ENCODE measurements at places on chromosomes 4 and X.

DNA sequence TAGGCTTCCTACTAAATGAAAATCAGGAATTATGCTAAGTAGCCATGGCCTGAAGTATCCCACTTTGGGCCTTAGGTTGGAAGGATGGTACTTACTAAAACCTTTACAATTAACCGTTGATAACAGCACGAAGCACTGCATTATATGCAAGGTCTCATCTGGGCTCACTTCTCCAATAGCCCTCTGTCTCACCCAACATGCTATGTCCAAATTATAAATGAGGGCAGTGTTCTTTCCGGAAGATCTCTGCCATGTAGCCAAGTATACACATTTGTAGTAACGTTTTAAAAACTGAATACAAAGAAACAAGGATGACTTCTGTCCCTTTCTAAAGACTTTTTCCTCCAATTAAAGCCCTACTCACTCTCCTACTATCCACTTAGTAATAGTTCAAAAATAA is 51.6 kb downstream of the SCFD2 start:
- no peak for DNase-seq

DNA sequence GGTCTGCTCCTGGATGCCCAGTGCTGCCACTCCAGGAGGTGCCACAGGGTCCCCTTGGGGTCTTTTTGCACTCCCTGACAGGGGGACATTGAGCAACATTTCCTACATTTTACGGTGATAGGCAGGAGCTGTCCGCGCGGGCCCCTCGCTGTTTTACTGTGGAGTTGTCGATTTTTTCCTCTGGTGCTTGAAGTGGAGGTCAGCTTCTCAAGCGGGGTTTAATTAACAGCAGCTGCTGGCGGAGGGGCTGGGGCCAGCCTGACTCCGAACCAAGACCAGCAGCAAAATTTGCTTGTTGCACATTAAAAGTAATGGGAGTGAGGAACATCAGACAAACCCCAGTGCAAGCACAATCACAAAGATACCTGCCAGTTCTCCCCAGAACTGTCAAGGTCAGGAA is 13.2 kb upstream of the SH3TC1 start:
- no peak for DNase-seq

- no peak for DNase-seq
Measured at GRCh38 chr4:71932941-71933340, 98.9 kb upstream of the NPFFR2 start.

DNA sequence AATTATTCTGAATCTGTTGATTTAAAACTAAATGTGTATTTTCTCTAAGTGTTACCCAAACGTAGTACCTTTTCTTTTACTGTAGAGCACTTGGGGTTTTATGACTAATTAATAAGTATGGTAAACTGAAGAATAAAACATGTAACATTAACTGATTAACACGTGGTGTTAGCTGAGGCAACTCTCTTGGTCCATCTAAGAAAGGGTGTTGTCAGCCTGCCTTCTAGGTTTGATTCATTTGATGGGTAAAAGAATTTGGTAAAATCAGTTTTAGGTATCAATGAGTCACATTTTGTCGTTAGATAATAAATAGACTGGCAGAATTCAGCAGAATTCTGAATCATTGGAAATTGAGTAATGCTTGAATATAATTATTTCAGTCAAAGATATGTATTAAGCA is 99.7 kb downstream of the AFF1 start:
- no peak for DNase-seq

GRCh38 chr4:2797545-2798305 is 4.8 kb downstream of the SH3BP2 start:
- no peak for DNase-seq

DNA sequence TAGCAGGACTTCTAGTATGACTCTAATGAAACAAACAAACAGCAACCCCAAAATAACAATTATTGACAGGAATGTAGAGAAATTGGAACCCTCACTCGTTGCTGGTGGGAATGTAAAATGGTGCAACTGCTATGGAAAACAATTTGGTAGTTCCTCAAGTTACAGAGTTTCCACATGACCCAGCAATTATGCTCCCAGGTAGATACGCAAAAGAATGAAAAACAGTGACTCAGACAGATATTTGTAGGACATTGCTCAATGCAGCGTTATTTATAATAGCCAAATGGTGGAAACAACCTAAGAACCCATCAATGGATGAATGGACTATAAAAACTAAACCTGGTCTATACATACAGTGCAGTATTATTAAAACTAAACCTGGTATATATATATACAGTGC is 646.1 kb upstream of the FRG1 start:
- DNase-seq = no peak

- no peak for DNase-seq
Measured at GRCh38 chr4:152678841-152679240, 956 bp downstream of the TMEM154 start.

- peak; percentile 2 for DNase-seq
Measured at GRCh38 chrX:118189628-118190027, 73.0 kb upstream of the KLHL13 start.

DNA sequence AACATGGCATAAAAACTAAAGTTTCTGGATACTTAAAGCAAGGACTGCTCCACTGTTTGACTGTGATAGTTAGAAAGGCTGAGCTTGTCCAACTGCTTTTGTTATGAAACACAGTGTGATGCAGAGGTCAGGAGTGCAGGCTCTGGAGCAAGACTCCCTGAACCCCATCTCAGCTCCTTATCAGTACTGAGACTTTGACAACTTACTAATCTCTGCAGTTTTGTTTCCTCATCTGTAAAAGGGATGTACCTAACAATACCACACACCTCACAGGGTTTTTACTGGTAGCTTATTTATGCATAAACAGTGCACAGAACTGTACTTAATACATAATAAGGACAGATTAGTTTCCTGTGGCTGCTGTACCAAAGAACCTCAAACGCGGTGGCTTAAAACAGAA is 804.3 kb downstream of the FSTL5 start:
- DNase-seq = no peak

- DNase-seq = no peak
Measured at GRCh38 chrX:42149765-42150164, 226.4 kb upstream of the CASK start.

DNA sequence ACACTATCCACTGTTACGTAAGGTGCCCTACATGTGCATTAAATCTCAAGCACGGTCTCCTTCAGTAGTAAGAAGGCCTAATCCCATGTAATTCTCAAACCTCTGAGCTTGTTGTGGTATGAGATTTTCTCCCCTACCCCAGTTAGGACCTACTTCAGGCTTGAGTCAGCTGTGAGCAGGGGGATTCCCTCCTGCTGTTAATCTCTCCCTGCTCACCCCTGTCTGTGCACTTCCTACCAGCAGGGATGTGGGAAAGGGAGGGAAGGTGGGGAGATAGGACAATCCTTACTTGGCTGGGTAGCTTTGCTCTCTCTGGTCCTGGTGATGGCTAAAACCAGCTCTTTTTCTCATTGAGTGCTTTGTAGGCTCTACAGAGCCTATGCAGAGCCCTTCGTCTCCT is 60.8 kb downstream of the PALLD start:
- DNase-seq = no peak

- DNase-seq = no peak
Measured at GRCh38 chr4:24473309-24473721, 111.0 kb downstream of the DHX15 start.

DNA sequence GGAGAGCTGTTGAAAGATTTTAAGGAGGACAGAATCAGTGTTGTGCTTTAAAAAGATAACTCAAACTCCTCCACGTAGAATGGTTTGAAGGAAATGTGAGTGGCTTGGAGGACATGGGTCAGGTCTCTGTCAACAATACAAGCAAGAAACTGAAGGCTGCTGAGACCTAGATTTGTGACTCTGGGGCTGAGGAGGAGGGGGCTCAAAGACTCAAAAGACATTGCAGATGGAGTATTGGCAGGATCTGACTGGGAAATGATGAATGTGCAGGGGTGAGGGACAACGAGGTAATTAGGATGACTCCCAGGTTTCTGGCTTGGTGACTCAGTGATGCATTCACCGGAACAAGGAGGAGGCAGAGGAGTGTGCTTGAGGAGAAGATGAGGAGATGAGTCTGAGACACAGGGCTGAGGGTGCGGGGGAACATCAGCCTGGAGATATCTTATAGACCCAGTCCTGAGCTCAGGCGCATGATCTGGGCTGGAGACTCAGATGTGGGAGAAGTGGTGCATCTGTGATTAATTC is 3.3 kb upstream of the RPS4X start:
- no peak for DNase-seq

GRCh38 chr4:3813151-3814052 is 47.2 kb downstream of the ADRA2C start:
- no peak for DNase-seq

DNA sequence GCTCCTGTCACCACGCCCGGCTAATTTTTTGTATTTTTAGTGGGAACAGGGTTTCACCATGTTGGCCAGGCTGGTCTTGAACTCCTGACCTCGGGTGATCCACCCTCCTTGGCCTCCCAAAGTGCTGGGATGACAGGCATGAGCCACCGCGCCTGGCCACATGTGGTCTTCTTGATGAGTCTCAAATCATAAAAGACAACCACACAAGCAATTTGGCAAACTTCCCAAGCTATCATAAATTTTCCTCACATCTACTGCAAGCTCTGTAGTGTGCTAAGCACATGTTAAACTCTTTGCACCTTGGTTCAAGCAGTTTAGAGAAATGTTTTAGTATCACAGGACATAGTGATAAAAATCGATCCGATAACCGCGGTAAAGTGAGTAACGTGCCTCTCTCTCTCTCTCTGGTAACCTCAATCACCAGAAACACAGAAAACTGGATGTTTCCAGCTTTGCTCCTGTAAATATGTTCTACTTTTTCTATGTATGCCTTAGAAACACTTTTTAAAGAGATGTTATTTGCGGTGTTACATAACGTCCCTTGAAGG is 256.8 kb downstream of the DHRSX start:
- DNase-seq = no peak

DNA sequence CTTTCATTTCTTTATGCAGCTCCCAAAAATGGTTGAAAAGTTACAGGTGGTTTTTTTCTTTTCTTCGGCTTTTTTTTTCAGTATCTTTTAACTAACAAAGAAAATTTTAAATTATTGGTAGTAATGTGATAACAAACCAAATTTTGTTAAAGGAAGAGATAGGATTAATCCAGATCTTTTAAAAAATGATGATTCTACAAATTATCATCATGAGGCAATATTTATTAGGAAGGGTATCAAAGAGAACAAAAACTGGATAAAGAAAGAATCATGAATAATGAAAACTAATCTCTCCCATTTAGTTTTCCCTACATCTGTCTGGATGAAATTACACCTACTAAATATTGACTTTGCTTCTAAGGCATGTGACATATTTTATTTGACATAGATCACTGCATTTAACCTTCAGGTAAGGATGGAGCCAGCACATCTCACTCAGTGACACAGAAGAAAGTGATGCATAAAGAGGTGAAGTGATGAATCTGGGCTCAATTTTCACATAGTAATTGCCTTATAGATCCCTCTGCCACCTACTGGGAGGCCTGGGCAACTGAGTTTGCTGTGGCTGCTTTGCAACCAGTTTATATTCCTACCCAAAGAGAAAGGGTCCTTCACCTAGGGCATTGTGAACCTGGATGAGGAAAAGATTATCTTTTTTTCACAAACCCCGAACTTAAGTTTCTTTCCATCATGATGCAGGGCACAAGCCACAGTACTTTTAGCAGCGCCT is 155.6 kb downstream of the HNRNPD start:
- peak; percentile 29 for DNase-seq

GRCh38 chr4:26717332-26717731 is 133.4 kb downstream of the TBC1D19 start:
- no peak for DNase-seq

DNA sequence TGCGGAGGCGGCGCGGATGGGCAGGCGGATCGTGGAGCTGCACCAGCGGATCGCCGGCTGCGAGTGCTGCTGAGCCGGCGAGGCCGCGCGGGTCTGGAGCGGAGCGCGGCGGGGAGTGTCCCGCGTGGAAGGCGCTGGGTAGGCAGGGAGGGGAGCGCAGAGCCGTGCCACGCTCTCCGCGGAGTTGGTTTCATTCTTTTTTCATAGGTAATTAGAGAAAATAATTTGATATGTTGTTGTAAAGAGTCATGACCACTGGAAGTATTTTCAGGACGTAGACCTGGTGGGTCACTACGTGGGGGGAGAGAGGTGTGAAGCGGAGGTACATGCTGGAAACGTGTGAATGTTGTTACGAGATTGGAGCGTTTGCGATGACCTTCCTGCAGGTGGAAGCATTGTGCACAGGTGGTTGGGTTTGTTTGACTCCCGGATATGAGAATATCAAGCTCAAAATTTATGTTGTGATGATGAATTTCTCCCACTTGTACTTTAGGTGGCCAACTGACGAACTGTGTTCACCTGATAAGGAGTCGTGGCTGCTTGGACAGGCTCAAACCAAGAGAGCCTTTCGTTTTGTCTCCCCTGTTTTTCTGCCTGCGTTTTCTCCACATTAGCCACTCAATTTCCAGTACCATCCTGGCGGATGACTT is 19.1 kb upstream of the S100P start:
- peak; percentile 64 for DNase-seq

GRCh38 chr4:139154538-139154937 is 22.5 kb downstream of the ELF2 start:
- DNase-seq = peak; percentile 73

DNA sequence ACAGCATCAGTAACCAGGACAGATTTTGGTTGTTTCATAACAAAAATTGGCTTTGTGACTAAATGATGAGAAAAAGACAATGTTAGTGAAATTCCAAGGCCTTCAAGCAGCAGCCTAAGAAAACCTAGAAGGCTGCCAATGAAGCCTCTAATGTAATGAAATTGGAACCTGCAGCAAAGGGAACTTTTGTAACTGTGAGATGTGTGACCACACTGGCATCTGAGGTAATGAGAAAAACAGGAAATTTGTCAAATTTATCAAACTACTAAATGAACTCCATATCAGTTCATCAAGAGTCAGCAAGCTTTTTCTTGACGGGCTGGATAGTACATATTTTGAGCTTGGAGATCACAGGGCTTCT is 30.4 kb upstream of the EMCN start:
- no peak for DNase-seq
